ENCODE measurements at places on chromosomes 7 and 10. TPM values are rescaled to one million over a fixed set of nuclear protein-coding genes. Genes with fewer than 3 reads are reported as not detected.

DNA sequence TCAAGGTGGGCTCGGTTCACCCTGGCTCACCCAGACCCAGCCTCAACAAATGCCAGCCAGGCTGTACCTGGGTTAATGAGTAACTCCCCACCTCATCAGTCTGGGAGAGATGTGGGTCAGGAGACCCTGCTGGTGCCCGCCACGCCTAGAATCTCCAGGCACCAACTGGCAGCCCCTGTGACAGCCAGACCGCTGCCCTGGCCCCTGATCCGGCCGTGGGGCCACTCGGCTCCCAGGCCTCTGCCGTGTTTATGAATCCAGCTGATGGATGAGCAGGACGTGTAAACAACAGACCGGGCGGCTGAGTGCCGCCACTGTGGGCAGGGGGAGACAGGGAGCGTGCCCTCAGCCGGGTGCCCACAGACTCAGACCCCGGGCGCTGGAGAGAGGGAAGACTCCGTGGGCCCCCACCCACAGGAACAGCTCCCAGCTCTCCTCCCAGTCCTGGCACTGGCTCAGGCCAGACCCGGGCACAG, 34.0 kb upstream of the PDGFA start:
- DNase-seq, result no peak

DNA sequence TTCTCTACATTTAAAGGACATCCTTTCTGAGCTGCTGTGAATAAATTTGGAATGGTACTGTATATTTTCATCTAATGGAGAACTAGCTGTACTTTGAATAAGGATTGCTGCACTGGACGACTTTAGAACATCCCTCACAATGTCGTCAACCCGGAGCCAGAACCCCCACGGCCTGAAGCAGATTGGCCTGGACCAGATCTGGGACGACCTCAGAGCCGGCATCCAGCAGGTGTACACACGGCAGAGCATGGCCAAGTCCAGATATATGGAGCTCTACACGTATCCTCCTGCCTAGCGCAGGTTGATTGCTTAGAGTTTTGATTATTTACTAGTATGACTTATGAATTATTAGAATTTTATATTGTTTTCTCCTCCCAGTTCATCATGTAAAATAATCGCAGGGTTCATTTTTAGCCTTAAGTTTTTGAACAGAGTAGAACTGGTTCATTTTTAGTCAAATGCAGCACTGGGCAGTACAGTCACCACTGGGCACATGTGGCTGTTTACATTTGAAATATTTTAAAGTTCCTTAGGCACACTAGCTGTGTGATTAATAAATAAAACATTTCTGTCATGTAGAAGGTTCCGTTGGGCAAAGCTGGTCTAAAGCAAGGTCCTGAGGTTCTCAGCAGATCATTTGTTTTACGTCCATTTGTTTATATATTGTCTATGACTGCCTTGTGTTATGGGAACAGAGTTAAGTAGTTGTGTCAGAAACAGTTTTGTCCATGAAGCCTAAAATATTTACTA, 31.5 kb downstream of the CUL1 start:
- no peak for DNase-seq

DNA sequence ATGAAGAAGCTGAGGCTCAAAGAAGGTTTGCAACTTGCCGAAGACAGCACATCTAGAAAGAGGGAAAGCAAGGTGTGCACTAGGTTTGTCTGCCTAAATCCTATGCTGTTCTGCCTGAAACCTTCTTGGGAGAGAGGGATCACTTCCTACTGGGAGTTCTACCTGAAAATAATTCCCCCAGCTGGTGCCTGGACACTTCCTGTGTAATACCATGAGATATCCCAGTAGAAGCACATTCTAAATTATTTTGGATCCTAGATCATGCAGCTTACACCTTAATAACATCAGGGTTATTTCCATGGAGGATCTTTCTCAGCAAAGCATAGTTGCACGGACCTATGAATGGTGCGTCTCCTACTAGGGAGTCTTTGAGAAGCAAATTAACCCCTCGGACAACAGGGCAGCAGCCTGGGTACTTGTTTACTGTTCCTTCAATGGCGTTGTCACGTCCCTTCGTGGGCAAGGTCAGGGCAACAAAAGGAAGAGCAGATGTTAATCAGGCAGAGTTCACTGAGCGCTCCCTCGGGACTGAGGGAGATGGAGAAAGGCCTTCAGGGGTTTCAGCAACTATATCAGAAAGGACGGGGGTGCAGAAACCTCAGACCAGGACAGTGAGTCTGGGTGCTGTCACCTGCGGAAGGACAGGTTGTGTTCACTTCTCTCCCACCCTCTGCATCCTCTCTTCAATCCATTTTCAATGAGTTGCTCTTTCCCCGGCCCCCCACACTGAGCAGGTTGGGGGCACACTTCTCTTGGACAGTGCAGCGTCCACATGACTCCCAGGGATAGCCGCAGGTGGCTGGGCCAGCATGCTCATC, 44.0 kb downstream of the OAT start:
- no peak for DNase-seq

GRCh38 chr10:33198610-33199009, 135.9 kb downstream of the NRP1 start:
- DNase-seq, result no peak

GRCh38 chr7:1463676-1464223, 4.5 kb upstream of the MICALL2 start:
- no peak for DNase-seq

DNA sequence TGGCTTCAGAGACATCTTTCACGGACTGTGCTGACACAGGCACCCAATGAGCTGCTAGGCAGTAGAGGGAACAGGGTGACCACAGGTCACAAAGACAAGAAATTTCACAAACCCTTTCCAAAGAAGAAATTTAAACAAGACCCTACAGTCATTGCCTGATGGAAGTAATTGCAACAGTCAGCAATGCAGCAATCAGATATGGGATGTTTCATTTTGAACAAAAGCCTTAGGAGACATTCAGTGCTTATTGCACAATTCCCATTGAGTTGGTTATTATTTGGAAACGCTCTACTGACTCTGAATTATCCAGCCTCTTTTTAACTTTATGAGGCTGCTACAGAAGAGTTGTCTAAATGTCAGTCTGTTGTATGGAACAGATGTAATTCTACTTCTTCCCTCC, 85.5 kb downstream of the ETV1 start:
- no peak for DNase-seq

DNA sequence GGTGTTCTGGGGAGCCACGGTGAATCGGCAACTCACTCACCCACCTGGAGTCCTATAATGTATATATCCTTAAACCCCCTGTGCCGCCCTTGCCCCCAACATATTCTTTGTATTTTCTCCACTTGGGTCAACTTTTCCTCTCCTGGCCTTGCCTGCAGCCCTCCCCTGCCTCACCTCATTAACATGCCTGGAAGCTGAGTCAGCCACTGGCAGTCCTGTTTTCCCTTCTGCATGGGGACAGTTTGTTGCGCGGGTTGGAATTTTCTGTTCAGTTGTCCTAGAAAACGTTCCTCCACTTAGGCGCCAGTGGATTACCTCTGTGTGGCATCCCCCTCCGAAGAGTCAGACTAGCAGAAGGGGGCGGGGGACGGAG, 97.4 kb downstream of the C10orf105 start:
- DNase-seq, result peak; percentile 22

DNA sequence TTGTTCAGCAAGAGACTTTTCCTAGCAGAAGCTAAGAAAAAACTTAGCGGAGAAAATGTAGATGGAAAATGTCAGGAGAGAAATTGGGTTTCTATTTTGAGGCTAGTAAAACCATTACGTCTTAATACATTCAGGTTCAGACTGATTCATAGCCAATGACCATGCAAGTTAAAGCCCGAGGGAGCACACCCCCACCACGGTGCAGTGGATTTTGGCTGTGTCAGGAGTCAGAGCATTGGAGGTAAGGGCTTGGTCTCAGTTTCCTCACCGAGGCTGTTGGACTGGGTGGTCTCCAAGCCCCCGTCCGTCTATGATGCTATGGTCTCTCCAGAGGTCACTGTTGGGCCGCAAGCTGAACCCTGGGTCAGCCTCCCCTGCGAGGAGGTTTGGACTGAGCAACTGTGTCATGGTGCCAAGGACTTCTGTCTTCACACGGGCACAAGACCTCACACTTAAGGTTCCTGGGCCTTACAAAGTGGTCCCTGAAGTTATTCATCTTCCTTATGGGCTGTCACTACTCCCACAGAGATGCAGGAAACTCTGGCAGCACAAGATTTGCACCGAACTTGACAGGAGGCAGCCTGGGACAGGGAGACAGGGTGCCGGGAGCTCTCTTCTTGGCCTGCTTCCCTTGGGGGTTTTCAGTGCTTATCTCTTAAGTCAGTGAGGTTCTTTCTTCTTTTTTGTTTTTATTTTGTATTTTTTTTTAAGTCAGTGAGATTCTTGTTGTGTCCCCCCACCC, 186.8 kb downstream of the PHTF2 start:
- DNase-seq, result no peak

The SPDYE6 gene
- total RNA-seq, result not detected

The GRID2IP gene
- not detected for total RNA-seq
